ENCODE measurements at places on chromosomes 6 and 20.

- no peak for DNase-seq
These were observed 77.2 kb downstream of the GPR6 start for GRCh38 chr6:110055387-110055735.

GRCh38 chr20:31833130-31833930 is 12.1 kb downstream of the FOXS1 start:
- no peak for DNase-seq

- DNase-seq, result no peak
These were observed 203.0 kb upstream of the TBX18 start for GRCh38 chr6:84967389-84967788.

- DNase-seq, result no peak
These were observed 11.9 kb downstream of the SYNE1 start for GRCh38 chr6:152625213-152625612.

- no peak for DNase-seq
These were observed 78.0 kb downstream of the DZANK1 start for GRCh38 chr20:18388860-18389259.

DNA sequence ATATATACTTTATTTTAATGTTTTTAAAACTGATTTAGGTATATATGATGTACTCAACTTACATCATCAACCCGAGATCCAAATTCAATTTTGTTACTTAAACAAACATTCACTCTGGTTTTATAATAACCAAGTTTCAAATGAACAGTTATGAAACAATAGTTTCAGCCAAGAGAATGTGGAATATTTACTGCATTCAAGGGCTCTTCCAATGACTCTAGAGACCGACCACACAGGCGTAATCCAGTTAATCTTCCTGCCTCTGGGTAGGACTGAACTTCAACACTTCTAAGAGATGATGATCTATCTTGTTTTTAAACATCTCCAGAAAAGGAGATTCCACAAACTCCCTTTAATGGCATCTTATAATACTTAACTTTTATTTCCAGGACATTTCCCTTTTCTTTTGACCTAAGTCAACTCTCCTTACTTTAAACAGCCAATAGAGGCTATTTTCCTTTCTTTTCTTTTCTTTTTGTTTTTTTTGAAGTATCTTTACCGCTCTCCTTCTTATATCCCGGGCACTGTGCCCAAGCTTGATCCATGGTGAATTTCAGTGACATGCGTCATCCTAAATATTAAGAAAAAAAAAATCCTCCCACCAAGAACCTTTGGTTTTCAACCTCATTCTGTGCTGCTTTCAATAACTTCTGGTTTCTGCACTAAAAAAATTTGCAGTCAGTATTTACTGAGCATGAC is 110.1 kb downstream of the KIF13A start:
- DNase-seq, result peak; percentile 46

DNA sequence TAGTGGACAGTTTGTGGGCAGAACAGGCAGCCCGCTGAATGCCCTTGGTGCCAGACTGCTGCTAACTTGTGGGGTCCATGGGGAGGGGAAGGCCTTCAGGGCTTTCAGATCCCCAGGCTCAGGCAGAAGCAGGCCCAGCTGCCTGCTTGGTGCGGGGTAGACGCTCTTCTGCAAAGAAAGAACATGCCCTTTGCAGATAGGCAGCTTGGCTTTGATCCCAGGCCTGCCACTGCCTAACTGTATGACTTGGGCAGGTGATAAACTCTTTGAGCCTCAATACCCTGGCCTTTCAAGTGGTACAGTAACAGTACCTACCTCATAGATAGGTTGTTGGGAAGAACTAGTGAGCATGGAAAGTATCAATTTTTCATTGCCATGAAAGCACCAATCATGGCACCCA is 28.4 kb downstream of the CHMP4B start:
- no peak for DNase-seq

- no peak for DNase-seq
These were observed 41.0 kb downstream of the QKI start for GRCh38 chr6:163455552-163455951.

- DNase-seq, result no peak
These were observed 73.6 kb upstream of the RNF146 start for GRCh38 chr6:127192911-127193541.

DNA sequence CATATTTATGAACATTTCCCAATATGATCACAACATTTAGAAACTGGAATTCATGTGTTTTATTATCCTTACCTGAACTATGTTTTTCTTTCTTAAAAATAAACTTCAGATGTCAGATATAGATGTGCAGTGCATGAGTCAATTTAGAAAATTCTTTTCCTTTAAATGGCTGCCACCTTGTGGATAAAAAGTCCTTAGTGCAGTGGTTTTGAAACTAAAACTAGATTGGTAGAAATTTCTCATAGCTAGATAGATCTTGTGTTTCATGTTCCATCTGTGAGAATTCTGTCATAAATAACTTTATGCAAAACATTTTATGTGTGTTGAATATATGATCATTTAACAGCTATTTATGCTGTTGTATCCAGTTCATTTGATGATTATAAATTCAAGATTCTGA is 134.9 kb downstream of the KLHL32 start:
- DNase-seq, result no peak

- no peak for DNase-seq
These were observed 40.2 kb downstream of the TM9SF4 start for GRCh38 chr20:32149566-32150170.

Measured in left hindlimb (tissue), 1 donor.